ENCODE measurements at places on chromosomes 6 and 20.

DNA sequence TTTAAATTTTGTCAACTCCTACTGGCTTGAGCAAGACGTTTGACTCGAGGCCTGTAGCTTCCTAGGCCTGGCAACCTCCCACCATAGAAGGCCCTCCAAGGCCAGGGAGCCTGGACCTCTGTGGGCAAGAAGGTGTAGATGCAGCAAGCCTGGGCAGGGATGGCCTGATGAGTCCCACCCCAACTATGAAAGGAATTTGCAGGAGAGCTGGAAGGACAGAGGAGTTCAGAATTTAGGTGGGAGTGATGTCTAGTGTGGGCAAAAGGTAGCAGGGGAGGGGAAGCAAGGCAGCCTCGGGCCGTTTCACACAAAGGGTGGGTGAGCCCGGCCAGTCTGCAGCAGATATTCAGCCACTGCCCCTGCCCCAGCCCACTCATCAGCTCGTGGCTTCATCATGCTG lies 245.2 kb downstream of the CDH26 start:
- DNase-seq, result no peak

- no peak for DNase-seq
These were observed 50.7 kb upstream of the TPD52L1 start for GRCh38 chr6:125102891-125103290.

- DNase-seq, result no peak
These were observed 26.4 kb downstream of the ARMC2 start for GRCh38 chr6:108874470-108875160.

- DNase-seq, result no peak
These were observed 492 bp upstream of the RNF39 start for GRCh38 chr6:30075790-30076732.

GRCh38 chr6:127954082-127954481 lies 53.2 kb upstream of the THEMIS start:
- no peak for DNase-seq
